ENCODE measurements at places on chromosomes 1 and 21. TPM values are rescaled to one million over a fixed set of nuclear protein-coding genes. Genes with fewer than 3 reads are reported as not detected.

DNA sequence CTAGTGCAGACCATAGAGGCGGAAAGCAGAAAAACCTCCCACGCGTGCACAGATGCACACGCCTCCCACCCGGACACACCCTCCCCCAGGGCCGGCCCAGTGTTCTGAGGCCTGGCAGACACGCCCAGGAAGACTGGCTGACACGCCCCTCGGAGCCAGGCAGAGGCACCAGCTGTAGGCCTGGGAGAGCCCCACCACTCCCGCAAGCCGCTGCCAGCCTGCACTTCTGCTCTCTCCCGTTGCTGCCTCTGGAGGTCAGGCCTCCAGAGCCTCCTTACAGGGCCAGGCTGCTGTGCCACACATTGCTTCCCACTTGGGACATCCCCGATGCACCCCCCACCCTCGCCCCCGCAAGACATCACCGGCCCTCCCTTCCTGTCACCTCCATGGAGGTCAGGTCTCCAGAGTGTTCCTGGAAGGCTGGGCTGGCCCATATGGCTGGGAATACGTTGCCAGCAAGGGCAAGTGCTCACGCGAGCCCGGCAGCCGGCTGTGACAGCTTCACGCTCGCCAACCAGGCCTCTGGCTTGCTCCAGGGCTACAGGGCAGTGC is 40.4 kb downstream of the CASZ1 start:
- DNase-seq: peak; percentile 29

DNA sequence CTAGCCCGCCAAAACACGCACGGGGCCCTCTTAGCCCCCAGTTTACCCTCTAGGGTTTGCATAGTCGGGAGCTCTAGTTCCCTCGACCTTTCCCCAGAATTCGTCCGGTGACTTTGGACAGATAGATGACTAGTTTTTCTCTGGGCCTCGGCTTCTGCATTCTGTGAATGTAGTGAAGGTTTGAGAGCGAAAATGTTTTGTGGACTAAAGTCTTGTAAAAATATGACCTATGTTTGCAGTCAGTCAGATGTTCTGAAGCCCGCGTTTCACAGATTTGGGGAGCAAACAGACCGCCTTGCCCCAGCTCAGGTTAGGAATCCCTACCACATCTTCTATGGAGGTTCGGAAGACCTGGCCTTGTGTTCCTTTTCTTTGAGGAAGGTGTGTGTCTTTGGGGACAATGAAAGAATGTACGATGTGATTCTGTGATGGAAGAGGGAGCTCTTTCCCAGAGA is 401 bp downstream of the UQCRH start:
- no peak for DNase-seq

Gene PRRX1
- 2.9 TPM for total RNA-seq

DNA sequence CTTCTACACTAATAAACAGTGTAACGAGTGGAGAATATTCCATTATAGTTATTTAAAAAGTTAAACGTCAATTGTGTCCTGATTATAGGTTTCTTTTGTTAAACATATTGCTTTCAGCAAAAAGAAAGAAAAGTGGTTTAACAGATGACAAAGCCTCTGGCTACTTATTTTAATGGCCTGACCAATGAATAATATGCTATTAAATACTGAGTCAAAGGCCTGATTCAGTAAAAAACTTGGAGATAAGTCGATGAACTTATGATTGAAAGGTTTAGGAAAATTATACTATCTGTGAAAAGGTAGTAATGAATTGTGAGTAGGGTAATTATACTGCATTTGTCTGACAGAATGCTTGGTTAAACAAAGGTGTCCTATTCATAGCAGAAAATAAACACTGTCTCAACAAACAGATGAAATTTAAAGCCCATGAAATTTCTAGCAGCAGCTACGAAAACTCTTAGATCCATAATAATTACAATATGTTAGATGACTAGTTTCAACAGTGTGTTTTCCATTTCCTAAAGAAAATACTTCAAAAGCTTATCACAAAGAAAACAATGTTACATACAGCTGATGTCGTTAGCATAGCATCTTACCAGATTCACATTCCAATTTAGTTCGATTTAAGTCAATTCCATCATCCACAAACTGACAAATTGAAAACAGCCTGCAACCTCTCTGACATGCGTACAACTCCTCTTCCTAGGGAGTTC is 6.2 kb downstream of the TMEM59 start:
- DNase-seq: no peak

GRCh38 chr1:12251442-12251841 is 21.6 kb downstream of the VPS13D start:
- no peak for DNase-seq

- DNase-seq: no peak
Observed at GRCh38 chr1:223535319-223535718, 130.2 kb downstream of the CAPN8 start.

Gene SH2D1B
- total RNA-seq: not detected
